Activated T-cell treated with anti-CD3 and anti-CD28 coated beads for 48 hours (primary cell): ENCODE measurements at places on chromosomes 1 and 21.

DNA sequence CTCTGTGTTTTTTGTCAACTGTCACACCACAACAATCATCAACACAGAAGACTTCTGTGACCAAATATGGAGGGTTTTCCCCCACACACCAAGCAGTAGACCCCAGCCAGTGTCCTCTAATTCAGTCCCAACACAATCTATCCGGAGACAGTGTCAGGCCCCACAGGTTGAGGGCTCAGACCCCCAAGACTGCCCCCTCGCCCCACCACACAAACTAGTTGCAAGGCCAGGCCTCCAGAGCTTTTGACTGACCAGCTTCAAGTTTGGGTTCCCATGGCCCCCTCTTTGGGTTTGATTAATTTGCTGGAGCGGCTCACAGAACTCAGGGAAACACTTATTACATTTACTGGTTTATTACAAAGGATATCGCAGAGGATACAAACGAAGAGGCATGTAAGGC lies 37.2 kb downstream of the NEK2 start:
- no peak for DNase-seq

DNA sequence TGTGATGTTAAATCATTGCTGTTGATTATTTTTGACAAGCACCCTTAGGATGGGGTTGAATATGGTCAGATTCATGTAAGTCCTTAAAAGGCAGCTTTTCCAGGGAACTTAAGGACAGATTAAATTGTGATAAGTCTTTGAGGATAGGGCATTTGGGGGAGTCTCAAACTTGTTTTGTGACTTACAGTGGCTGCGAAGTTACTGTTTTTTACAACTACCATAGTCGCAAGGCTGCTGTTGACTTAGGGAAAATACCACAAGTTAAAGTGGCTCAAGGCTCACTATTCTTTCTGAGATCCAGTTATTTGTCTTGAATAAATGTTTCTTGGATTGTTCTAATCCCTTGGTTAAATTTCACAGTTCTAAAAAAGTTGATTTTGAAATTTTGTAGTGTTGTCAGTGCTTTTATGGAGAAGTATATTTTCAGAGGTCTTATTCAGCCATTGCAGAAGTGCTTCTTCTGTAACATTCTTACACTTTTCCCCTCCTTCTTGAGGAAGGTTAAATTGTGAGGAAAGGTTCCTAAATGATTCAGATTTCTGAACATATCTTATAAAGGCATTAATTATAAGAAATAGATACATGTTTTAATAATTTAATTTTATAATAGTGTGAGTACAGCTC lies 47.0 kb upstream of the MPC2 start:
- no peak for DNase-seq

DNA sequence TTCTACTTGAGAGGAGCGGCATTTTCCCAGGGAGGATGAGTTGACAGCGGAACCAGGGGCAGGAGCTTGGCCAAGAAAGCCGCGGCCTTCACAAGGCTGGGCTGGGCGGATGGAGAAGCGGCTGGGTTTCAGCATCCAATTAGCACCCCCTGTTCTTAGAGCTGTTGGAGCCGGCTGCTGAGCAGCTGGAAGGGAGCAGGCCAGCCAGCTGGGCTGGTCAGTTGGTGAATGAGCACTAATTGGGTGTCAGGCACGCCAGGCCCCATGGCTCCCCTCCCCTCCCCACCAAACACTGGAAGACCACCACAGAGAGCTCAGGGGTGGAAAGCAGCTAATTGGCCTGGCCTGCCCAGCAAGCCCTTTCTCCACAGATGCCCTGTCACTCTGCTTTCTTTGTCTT lies 245.6 kb downstream of the RRAGC start:
- DNase-seq: no peak

DNA sequence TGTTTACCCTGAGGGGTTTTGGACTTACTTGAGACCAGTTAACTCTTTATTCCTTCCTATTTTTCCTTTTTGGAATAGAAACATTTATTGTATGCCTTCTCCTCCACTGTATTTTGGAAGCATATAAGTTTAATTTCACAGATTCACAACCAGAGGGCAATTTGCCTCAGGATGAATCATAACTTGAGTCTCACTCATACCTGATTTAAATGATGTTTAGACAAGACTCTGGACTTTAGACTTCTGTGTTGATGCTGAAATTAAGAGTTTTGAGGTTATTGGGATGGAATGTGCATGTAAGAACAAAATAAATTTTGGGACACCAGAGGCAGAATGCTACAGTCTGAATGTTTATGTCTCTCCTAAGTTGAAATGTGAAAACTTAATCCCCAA lies 7.1 kb upstream of the ADAM30 start:
- no peak for DNase-seq

DNA sequence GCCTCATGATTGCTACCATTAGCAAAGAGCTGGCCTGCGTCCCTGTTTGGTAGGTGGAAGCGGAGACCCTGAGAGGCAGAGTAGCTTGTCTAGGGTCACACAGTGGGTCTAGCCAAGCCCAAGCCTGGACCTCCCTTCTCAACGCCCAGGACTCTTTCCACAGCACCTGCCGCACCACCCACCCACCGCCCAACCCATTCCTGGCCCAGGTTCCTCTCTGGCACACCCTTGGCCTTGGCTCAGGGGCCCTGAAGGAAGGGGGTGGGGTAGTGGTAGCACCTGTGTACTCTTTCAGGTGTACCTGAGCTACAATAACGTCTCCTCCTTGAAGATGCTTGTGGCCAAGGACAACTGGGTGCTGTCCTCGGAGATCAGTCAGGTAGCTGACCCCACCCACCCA lies 19.3 kb downstream of the FAM151A start:
- DNase-seq: no peak

DNA sequence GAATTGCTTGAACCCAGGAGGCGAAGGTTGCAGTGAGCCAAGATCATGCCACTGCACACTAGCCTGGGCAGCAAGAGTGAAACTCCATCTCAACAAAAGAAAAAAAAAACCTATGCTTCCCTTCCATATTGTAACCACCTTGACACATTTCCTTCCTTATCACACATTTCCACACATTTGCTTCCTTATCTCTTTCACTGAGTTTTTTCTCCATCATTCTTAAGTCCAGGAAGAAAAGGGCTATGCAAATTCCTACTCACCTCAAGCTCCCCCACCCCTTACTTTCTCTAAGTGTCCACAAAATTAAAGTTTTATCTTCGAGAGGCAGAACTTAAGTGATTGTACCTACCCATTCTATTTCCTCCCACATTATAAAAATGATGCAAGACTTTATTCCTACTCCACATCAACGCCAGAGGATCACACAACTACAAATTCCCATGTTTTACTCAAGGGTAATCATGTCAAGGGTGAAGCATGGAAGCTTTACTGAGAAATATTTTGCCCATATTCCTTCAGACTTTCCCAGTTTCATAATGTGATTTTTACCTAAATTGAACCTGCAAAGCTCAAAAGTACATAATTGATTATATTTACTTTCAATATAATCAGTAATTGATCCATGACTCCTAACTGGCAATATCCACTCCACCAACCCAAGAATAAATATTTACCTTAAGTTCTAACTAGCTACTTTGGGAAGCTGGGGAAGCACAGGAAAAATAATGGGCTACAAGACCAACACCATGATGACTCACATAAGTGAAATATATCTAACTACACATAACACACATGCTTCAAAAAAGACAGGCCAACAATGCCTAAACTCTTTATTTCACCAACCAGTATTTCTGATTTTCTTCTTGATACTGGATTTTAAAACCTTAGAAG lies 9.3 kb downstream of the WDR77 start:
- DNase-seq: no peak

DNA sequence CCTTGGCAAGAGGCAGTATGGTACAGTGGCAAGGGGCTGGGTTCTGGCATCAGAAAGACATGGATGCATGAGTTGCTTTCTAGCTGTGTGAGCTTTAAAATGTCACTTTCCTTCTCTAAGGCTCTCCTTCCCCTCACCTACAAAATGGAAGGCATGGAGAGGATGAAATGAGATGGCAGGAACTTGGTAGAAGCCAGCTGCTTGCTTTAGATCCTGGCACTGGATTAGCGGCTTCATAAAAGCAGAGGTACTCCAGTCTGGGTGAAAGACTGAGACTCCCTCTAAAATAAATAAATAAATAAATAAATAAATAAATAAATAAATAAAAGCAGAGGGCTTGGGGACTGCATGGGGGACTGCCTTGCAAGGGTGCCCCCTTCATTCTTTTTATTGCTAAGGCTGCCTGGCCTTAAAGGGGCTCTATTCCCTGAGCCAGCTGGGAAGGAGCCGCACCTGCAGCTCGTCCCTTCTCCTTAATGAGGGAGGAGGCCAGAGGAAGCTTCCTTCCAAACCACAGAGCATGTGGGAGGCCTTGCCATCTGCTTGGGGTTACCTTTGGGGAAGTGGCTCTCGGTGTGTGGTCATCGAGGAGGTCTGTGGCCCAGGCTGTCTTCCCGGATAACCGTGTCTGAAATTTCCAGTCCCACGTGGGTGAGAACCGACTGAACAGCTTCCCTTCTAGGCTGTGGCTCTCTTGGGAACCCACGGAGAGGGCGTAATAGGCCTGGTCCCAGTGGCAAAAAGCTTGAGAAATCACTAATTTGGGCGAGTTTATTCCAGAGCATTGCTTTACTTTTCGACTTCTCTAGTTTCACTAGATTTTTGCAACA lies 2.0 kb upstream of the ATP13A2 start:
- no peak for DNase-seq
